ENCODE measurements at places on chromosomes 12 and 14. TPM values are rescaled to one million over a fixed set of nuclear protein-coding genes. Genes with fewer than 3 reads are reported as not detected.

- DNase-seq, result peak; percentile 68
These were observed 326.5 kb upstream of the TBX3 start for GRCh38 chr12:115010324-115010995.

DNA sequence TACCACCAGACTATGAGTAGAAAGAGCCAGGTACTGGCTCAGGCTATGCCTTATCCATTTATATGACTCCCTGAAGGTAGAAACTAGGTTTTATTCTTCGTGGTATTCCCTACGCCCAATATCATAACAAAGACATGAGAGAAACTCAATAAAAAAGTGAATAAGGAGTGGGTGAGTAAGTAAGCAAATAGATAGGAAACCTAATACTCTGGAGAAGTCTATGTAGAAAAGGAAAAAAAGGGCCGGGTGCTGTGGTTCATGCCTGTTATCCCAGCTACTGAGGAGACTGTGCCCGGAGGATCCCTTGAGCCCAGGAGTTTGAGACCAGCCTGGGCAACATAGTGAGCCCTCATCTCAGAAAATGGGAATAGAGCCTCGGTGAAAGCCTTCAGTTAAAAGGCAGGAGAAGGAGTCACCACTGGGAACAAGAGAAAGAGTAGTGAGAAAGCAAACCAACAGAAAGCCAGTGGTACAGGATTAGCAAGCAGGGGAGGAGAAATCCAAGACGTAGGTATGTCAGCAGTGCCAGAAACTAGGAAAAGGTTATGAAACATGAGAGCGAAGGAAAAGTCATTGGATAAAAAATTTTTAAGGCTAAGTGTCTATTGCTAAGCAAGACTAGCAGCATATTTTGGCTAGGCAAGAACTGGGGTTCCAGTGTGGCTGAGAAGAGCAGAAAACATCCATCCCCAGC is 6.0 kb upstream of the OR6J1 start:
- no peak for DNase-seq

The CEP170B gene
- total RNA-seq, result 22.9 TPM

- no peak for DNase-seq
These were observed 512 bp upstream of the RND1 start for GRCh38 chr12:48866052-48866711.

The KCNC2 gene
- total RNA-seq, result 0.08 TPM

GRCh38 chr14:73817020-73817655 is 34.5 kb upstream of the PTGR2 start:
- DNase-seq, result no peak

GRCh38 chr14:24337824-24338175 is 2.0 kb downstream of the RIPK3 start:
- DNase-seq, result no peak

GRCh38 chr12:25558586-25558985 is 5.5 kb upstream of the LMNTD1 start:
- no peak for DNase-seq

The STYK1 gene
- not detected for total RNA-seq

GRCh38 chr12:16325426-16325825 is 22.0 kb upstream of the MGST1 start:
- no peak for DNase-seq

DNA sequence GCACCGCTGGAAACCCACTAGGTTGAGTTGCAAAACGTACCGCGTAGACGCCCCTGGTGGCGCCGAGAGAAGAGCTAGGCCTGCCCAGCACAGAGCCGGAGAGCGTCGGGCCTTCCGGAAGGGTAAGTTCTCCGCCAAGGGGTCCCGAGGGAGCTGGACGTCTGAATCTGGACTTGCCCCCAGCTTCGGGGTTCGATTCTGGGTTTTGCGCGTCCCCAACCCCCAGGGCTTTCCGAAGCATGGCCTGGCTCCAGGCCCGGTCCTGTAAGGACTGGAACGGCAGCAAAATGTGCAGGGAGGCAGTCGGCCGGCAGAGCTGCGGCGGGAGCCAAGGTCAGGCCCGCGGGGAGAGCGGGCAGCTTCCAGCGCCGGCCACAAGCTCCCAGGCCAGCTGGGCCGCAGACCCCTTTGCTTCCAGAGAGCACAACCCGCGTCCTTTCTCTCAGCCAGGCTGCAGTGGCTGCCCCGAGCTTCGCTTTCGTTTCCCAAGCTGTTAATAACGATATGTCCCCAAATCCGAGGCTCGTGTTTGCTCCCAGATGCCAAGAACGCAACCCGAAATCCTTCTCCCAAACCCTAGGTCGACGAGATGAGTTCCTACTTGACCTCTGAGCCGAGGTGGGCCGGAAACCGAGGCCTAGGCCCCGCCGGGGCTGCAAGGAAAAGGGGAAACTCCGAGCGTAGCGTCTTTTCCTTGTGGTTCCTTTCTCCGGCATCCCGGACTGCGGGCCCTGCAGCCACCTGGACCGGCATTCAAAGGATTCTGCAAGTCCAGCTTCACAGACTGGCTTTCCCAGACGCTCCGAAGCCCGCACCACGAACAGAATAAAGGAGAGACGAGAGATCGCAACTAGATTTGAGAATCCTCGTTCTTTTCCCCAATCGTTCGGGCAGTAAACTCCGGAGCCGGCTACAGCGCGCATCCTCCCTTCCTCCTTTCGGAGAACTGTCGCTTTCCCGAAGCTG is 3.2 kb upstream of the TBX5 start:
- no peak for DNase-seq

The KIAA0586 gene
- 5.6 TPM for total RNA-seq

The DAO gene
- total RNA-seq, result 65.3 TPM

DNA sequence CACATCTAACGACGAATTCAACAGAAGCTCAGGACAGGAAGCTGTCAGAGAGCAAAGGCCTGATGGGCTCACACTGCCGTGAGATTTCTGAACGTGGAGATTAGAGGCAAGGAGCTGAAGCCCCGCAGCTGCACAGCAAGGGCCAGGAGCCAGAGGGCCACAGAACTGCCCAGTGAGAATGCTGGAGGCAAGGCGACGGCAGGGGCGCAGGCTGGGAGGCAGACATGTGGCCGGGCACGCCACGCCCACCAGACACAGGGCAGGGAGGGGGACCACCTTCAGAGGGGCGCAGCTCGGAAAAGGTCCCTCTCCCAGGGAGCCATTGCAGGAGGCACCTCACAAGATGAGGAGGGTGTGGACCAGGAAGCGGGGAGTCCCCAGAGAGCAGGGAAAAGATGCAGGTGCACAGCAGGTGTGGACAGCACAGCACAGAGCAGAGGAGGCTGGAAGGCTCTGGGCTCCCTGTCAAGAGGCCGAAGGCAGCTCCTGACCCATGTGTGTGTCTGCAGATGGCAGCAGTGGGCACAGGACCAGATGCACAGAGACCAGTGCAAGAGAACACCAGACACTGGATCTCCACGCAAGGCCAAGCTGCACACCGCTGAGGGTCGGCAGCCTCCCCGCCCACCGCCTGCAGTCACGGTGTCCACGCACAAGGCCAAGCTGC is 23.0 kb downstream of the BTBD6 start:
- DNase-seq, result no peak

The FAIM2 gene
- not detected for total RNA-seq

- DNase-seq, result no peak
These were observed 33.0 kb upstream of the CFAP54 start for GRCh38 chr12:96456265-96456974.

- DNase-seq, result no peak
These were observed 26.0 kb downstream of the XRCC3 start for GRCh38 chr14:103688906-103689902.

The BDKRB2 gene
- total RNA-seq, result 0.10 TPM

DNA sequence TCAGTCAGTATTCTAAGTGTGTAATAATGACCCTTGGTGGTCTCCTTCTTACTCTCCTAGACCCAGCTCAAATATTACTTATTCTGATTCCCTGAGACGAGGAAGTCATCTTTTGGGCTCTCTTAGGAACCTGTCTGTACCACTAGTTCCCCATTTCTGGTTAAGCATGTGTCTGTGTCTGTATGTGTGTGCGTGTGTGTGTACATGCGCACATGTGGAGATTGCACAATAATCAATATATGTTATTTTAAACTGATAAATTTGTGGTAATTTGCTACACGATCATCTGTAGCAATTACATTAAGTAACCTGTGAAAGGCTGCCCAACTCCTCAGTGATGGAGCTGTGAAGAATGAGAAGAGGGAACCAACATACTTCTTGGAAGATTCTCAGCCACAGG is 132.2 kb downstream of the ASCL4 start:
- no peak for DNase-seq

- DNase-seq, result no peak
These were observed 93.2 kb upstream of the OTX2 start for GRCh38 chr14:56903304-56903969.
